NAMALWA (cell line): ENCODE measurements at places on chromosomes 7 and 10.

- no peak for DNase-seq
These were observed 694.2 kb upstream of the FZD8 start for GRCh38 chr10:36336315-36336714.

- DNase-seq: no peak
These were observed 219.3 kb downstream of the JAZF1 start for GRCh38 chr7:27961255-27961654.

DNA sequence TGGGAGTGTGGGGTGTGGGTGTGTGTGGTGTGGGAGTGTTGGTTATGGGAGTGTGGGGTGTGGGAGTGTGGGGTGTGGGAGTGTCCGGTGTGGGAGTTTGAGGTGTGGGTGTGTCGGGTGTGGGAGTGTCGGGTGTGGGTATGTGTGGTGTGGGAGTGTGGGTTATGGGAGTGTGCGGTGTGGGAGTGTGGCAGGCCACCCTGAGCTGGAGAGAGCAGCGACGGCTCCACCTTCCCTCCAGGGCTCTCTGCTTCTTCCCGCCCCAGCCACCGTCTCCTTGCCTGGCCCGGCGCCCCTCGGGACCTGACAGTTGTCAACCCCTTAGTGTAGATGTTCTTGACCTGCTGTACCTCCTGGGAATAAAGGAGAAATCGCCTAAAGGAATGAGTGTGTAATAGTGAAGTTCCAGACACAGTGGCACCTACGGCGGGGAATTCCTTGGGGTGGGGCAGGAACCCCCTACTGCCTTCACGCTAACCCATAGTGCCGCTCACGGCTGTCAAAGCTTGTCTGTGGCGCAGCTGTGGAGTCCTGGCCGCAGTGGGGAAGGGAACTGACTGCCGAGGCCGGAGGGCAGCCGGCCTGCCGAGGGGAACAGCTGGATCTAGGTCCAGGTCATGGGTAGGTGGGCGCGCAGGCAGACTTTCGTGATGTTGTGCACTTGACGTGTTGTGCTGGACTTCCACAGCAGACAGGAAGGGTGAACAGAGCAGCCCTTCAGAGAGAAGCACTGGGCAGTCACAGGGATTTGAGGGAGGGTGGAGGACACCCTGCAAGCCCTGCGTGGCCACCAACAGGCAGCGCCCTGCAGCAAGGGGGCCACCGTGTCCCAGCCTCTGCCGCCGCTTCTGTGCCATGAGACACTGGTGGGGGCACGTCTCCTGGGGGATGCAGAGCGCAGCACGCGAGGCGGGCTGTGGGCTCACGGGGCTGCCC is 49.0 kb upstream of the EN2 start:
- DNase-seq: no peak

DNA sequence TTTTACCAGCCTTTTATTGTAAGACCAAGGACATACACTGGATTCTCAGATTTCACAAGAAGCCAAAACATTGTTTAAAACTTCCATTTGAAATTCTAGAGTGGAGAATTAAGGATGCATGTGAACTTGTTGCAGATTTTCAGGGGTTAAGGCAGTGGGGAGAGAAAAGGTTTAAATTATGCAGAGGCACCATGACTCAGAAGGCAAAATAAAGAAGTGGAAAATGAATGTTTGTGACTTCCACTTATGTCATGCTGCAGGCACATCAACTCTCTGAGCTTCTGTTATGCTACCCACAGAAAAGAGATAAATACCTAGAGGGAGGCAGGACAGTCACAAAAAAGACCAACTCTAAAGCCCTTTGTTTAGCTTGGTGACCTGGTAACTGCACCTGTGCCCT is 84.4 kb upstream of the BET1 start:
- DNase-seq: no peak

DNA sequence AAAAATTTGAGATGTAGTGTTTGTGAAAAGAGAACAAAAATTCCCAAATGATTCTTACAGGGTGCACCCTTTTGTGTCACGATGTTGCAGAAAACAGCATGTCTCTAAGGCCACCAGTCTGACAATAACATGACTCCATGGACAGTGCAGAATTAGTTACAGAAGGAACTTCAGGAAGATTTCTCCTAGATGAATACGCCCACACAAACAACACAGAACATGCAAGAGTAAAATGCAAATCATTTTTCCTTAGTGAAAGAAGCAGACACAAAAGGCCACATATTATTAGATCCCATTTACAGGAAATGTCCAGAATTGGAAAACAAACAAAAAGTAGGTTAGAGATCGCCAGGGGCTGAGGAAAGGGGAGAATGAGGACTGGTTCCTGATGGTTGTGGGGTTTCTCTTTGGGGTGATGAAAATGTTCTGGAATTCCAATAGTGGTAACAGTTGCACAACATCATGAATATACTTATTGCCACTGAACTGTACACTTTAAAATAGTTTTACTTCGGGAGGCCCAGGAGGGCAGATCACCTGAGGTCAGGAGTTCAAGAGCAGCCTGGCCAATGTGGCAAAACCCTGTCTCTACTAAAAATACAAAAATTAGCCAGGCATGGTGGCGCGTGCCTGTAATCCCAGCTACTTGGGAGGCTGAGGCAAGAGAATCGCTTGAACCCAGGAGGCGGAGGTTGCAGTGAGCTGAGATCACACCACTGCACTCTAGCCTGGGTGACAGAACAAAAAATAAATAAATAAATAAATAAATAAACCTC is 10.2 kb downstream of the ZC3HAV1 start:
- no peak for DNase-seq
